Amniotic epithelial cell (primary cell): ENCODE measurements at places on chromosomes 6 and 20.

DNA sequence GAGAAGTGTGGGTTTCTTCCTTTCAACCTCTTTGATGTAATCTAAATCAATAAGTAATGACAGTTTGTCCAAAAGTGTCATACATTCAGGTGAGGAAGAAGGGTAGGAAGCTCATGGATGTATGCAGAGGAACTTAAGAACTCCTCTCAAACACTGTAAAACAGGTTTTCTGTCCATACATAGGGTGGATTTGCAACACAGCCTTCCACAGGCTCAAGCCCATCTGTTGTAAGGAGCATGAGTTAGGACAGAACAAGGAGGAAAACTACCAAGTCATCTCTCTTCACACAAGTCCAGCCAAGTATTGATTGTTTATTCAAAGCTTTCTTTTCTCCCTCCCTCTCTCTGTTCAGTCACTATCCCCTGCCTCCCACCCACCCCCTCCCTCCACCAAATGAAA lies 49.0 kb upstream of the CDYL start:
- no peak for DNase-seq

- no peak for DNase-seq
Observed at GRCh38 chr20:50259705-50260478, 69.3 kb downstream of the CEBPB start.

DNA sequence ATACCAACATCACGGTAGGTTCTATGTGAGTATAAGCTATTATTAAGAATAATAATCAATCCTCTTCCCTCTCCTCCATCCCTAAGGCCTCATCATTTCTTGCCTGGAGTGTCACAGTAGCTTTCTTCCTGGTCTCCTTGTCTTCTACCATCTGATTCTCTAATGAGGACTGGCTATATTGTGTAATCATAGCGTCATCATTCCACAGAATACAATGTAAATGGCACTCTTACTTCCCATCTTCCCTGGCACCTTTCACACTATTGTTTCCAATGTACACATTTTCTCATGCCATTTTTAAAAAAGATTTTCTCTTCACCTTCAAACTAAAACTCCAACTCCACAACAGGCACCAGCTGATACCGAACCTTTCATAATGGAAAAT lies 2.2 kb upstream of the BTN3A2 start:
- no peak for DNase-seq

DNA sequence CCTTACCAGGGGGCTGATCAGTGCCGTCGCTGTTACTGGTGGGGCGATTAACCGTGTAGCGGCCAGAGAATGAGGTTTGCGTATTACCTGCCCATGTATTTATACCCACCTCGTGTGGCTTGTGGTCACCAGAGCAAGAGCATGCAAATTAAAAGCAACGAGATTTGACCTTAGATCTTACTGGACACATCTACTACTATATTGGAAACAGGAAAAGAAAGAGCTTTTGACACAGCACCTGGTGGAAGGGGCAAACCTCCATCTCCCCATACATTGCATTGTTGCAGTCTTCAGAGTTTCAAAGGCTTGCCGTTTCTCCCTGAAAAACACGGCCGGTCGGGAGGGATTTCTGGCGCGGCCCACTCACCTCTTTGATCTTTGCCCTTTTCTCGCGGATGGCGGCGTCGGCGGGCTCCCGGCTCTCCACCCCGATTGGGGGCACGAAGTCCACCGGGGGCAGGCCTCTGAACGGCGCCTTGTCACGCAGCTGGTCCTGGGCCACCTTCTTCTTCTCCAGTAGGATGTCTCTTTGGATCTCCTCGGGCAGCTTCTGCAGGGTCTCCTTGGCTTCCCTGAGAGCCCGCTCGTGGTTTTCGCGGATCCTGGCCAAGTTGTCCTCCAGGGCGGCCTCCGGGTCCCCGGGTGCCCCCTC lies 1.3 kb downstream of the MAN1A1 start:
- DNase-seq, result no peak

- DNase-seq, result no peak
Observed at GRCh38 chr20:25083773-25084625, 2.1 kb upstream of the VSX1 start.

GRCh38 chr20:25076731-25077609 lies 5.0 kb downstream of the VSX1 start:
- peak; percentile 46 for DNase-seq

- DNase-seq, result peak; percentile 29
Observed at GRCh38 chr6:119207971-119208725, 129.7 kb upstream of the FAM184A start.

GRCh38 chr6:150102750-150103270 lies 33.9 kb upstream of the ULBP3 start:
- DNase-seq, result no peak

- DNase-seq, result peak; percentile 22
Observed at GRCh38 chr6:132400883-132401617, at the start of gene MOXD1. TSS of gene MOXD1 (minus strand) at chr6:132401475. CDS start at chr6:132401426, 49 bp downstream.

- peak; percentile 88 for DNase-seq
Observed at GRCh38 chr20:31595654-31596411, 9.3 kb upstream of the ID1 start.

DNA sequence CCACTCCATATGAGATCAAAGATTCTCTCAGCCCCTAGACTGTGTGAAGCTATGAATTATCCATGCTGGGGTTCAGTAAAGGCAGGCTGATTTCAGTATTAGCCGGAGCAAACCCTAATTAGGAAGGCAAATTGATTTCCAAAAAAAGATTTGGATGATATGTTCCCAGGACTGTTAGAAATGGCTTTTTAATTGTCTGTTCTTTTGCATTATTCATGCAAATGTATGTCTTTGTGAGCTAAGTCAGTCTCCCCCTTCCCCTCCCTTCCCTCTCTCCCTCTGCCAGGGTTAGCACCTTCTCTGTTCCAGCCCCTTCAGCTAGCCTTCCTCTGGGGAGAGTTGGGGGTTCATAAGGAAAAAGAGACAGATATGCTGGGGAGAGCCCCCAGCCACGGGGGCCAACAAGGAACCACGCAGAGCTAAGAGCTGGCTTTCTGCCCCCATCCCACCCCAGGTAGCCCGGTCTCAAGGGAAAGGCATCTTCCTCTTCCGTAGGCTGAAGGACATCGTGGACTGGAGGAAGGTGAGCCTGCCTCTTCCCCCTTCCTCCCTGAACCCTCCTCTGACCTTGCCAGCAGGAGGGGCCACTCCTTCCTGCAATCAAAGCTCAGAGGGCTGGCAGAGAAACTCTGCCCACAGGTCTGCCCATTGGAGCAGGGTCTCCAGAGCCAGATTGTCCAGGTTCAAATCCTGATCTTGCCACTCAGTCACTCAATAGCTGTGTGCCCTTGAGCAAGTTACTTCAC lies 32.3 kb downstream of the PDRG1 start:
- no peak for DNase-seq

DNA sequence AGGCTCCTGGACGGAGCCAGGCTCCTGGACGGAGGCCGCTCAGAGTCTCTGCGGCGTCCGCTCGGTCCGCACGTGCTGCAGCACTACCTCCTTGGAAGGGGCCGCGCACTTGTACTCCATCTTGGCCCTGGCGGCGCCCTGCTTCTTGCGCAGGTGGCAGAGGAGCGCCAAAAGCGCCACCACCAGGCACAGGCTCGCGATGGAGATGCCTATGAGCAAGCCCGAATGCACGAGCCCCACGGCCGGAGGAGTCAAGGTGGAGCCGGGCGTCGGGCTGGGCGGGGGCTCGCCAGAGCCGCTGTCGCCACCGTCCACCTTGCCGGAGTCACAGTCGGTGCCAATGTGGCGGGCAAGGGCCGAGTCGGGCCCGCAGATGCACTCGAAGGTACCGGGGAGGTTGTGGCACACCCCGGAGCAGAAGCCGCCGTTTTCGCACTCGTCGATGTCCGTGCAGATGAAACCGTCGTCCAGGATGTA lies 1.7 kb downstream of the THBD start:
- no peak for DNase-seq

DNA sequence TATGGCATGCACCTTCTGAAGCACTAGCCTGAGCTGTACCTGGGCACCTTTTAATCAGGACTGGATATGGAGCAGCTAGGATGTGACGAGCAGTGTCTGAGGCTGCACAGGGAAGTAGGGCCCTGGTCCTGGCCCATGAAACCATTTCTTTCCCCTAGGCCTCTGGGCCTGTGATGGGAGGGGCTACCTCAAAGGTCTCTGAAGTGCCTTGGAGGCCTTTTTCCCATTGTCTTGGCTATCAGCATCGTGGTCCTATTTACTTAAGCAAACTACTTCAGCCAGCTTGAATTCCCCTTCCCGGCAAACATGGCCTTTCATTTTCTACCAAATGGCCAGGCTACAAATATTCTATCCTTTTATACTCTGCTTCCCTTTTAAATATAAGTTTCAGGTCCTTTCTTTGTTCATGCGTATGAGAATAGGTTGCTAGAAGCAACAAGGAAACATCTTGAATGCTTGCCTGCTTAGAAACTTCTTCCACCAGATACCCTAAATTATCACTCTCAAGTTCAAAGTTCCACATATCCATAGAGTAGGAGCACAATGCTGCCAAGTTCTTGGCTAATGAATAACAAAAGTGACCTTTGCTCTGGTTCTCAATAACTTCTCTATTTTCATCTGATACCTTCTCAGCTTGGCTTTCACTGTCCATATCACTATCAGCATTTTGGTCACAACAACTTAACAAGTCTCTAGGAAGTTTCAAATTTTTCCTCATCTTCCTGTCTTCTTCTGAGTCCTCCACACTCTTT lies 673.1 kb downstream of the HTR1B start:
- no peak for DNase-seq

DNA sequence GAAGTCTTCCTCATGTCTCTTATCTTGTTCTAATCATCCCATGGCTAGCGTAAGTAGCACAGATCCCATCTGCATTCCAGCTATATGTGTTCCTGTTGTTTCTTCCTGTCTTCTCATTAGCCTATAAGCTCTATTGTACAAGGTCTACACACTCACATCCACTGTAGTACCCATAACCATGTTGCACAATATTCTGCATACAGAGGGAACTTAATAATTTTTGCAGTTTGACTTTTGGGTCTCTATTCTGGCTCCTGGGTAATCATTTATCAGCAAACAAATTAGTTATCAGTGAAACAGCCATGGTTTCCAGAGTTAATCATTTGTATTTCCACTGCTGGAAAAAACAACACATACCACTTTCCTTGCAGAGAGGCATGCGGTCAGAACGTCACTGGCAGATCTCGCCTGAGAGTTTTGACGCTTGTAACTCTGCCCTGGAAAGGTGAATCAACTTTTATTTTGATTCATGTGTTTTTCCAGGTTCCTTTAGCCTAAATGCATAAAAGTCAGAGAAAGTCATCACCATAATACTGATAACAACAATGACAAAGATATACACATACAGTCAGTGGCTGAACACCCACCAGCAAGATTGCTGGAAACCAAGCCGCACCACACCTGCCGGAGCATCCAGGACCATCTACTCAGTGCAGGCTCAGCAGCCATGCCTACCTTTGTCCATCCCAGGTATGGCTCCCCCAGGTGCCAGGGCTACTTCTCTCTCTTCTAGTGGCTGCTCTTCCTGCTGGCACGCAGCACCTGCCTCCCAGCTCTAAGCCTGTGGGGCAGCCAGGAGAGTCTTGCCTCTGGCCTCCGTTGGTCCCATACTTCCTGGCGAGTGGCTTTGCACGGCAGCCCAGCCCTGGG lies 158.2 kb downstream of the QRSL1 start:
- DNase-seq, result no peak

- DNase-seq, result no peak
Observed at GRCh38 chr20:39282619-39283092, 320.5 kb downstream of the DHX35 start.

DNA sequence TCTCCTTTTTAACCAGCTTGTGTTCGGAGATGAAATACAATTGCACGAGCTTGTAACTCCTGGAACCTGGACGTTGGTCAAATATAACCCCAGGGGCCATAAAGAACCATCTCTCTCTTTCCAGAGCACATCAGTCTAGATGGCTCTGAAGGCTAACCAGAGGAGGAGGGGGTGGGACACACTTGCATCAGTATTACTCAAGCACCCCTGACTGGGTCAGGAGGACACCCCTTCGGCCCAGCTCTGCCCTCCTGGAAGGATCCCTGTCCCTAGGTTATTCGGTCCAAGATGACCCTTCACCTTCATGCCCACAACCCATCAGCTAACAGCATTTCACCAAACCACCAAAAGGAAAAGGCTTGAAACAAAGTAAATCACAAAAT lies 67.1 kb downstream of the FYN start:
- peak; percentile 23 for DNase-seq

DNA sequence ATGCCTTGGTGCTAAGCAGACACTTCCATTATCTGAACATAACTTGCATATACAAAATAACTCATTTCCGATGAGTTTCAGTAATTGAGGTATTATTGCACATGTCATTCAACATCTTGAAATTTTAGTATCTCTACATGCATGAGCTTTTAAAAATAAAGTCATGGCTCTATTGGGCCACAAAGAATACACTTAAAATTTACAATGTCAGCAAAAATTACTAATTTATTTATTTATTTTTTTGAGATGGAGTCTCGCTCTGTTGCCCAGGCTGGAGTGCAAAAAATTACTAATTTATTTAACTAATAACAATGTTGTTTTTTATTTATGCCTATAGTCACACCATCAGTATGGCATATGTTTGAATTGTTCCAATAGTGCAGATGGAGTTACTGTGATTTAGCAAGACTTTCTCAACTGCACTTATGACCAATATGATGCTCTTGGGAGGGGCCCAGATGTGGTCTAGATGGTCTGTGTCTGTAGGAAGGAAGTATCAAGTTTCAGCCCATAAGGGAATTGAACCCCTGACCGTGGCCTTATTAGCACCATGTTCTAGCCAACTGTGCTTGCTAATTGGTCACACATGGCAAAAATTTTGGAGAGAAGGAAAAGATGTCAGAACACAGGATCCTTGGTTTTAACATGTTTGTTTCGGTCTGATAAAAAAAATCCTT lies 370.7 kb upstream of the TSHZ2 start:
- DNase-seq, result no peak

DNA sequence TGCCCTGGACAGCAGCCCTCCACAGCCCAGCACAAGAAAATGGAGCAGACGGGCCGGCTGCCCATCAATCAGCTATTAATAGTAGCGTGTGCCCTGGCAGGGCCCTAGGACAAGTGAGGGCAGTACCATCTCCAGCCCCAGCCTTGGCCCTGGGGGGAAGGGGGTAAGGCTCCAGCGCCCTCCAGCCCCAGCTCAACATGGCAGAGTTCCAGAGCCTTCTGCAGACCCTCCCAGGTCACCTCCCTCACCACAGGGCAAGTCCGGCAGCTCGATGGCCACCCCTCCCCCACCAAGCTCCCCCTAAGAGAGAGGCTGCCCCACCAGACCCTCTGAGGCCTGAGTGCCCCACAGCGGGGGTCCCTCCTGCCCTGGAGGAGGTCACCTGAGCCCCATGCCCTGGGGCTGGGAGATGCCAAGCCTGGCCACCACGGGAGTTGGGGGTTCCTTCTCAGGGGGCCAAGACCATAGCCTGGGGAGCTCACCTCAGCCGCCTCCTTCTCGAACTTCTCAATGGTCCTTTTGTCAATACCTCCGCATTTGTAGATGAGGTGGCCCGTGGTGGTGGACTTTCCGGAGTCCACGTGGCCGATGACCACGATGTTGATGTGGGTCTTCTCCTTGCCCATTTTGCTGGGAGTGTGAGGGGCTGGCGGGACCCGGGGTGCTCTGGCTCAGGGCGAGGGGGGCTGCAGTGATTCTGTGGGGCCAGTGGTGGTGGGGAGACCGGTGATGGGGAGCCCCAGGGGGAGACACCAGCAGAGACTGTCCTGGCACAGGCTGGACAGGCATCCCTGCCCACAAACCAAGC lies 1.5 kb downstream of the EEF1A2 start:
- DNase-seq, result no peak

- no peak for DNase-seq
Observed at GRCh38 chr6:163897669-163898068, 483.2 kb downstream of the QKI start.

GRCh38 chr6:255041-255750 lies 37.1 kb upstream of the DUSP22 start:
- no peak for DNase-seq
